A172 (cell line): ENCODE measurements at places on chromosomes 13 and 19. TPM values are rescaled to one million over a fixed set of nuclear protein-coding genes. Genes with fewer than 3 reads are reported as not detected.

The C19orf18 gene
- total RNA-seq: not detected in 2 replicates

The ZNF835 gene
- not detected in 2 replicates for total RNA-seq

The C19orf85 gene
- total RNA-seq: 0.07 TPM in 1 of 2 replicates, not detected in the other

The PRSS57 gene
- not detected in 2 replicates for total RNA-seq

The NCR1 gene
- not detected in 2 replicates for total RNA-seq

The IGFL1 gene
- 0.67 TPM in 1 of 2 replicates, not detected in the other for total RNA-seq

The SIGLEC7 gene
- total RNA-seq: not detected in 2 replicates

DNA sequence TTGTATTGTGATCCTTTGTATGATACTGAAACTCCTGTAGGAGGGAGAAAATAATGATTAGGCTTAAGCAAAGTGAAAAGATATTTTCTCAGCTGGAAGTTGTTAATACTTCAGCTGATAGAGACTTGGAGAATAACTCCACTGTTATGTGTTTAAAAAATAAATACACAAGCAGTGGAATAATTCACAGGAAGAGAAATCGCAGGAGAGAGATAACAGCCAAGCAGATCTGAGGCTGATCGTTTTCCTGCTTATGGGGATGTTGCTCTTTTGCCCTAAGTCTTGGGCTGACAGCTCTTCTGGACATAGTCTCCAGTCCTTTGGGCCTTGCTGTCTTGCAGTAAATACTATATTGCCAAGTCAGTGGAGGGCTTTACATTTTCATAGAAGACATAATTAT is 93.3 kb downstream of the OLFM4 start:
- no peak for DNase-seq

GRCh38 chr19:11024259-11024658 is 63.4 kb downstream of the SMARCA4 start:
- no peak for DNase-seq

GRCh38 chr13:109166804-109167203 is 537.4 kb downstream of the MYO16 start:
- DNase-seq: no peak

- DNase-seq: no peak
Measured at GRCh38 chr13:25292301-25292700, 5.0 kb upstream of the MTMR6 start.
